ENCODE measurements at places on chromosomes 2 and 18. TPM values are rescaled to one million over a fixed set of nuclear protein-coding genes. Genes with fewer than 3 reads are reported as not detected.

HOXD13 gene
- total RNA-seq: not detected

MATN3 gene
- total RNA-seq: not detected

KCNG2 gene
- 0.27 TPM for total RNA-seq

CERS6 gene
- total RNA-seq: 15.6 TPM

TUBA4B gene
- total RNA-seq: not detected

SRD5A2 gene
- 0.15 TPM for total RNA-seq

TNFAIP6 gene
- 1.4 TPM for total RNA-seq

FAM237A gene
- total RNA-seq: not detected

DLX1 gene
- total RNA-seq: not detected

SLC9A4 gene
- total RNA-seq: 0.08 TPM

MYO3B gene
- 0.04 TPM for total RNA-seq

UGT1A4 gene
- total RNA-seq: not detected

IL1A gene
- not detected for total RNA-seq

DNAH7 gene
- total RNA-seq: 0.10 TPM

SMARCAL1 gene
- total RNA-seq: 13.0 TPM

MAB21L4 gene
- total RNA-seq: not detected

RAB17 gene
- total RNA-seq: 1.2 TPM

TTC27 gene
- 8.7 TPM for total RNA-seq

IL18RAP gene
- total RNA-seq: 0.38 TPM

ABCB6 gene
- 55.7 TPM for total RNA-seq

TRIM54 gene
- total RNA-seq: 516 TPM

OLA1 gene
- total RNA-seq: 125 TPM

HAAO gene
- total RNA-seq: 4.9 TPM

CCDC195 gene
- total RNA-seq: not detected

GPR75 gene
- 1.3 TPM for total RNA-seq

CRYBA2 gene
- total RNA-seq: not detected
